COR-L47 (cell line): ENCODE measurements at places on chromosomes 6 and 20.

DNA sequence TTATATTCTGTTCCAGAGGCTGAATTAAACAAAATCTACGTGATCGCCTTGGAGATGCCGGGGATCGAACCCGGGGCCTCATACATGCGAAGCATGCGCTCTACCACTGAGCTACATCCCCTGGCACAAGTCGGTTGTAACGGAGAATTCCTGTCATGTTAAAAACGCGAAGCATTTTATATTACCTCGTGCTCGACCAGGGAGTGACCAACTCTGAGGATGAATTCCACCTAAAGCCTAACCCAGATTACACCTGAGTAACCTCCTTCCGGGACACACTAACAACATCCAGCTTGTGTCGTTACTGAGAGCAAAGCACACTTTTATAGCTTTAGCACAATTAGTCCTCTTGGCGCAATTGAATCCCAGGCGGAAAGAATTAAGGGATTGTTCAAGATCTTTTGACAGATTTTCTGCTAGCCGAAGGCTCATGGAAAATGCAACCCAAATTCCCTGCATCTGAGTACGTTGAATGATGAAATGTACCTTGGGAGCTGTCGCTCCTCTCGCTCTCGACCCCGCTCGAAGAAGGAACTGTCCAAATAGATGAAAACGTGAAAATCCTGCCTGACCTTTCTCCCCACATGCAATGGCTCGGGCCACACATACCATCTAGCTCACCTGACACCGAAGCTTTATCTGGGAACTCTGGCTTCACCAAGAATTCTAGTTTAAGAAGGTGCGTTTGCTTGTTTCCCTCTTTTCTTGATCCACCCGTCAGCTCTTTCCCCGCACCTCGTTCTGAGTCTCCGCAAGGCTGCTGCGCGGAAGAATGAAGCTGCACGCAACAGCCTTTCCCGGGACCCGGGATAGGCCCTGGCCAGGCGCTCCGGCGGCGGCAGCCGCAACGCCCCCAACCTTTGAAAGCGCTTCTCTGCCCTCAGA is 148.3 kb downstream of the GPX5 start:
- DNase-seq: peak; percentile 56

DNA sequence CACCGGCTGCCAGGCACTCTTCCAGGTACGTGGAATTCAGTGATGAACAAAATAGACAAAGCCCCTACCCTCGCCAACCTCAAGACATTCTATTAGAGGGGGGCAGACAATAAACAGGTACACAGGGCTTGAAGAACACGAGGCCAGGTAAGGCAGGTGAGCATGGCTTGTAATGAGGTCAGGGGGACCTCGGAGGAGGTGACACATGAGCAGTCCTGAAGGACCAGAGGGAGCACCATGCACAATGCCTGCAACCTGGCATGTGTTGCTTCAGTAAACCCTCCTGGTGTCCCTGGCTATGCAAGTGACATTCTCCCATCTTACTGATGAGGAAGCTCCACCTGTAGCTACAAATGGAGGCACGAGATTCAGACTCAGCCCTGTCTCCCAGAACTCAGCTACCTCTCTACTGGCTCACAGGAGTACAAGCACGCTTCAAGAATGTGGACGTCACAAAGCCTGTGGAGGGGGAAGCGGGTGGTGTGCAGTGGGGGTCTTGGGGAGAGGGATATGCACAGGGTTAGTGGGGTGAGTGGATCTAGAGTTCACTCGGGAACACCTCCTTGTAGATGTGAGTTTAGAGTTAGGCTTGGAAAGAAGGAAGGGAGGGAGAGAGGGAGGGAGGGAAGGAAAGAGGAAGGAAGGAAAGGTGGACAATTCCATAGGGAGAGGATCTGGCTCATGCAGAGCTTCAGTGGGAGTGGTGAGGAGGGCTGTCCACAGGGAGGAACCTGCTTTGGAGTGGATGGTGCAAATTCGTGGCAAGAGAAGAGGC is 7.6 kb upstream of the MAPK13 start:
- DNase-seq: no peak

DNA sequence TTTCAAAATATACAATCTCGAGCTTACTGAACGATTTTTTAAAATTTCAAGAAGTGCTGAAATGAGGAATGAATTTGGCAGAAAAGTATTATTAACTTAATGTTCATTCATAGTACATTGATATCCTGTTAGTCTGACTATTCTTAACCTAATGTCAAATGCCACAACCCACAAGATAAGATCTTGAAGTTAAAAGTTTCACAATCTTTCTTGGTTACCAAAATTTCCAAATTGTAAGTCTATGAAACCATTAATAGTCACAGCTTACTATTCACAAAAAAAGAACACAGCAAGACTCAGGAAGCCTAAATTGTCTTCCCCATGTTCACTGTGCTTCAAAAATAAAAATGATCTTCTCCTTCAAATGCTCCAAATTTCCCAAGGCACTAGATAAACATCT is 71.3 kb downstream of the HACE1 start:
- no peak for DNase-seq

DNA sequence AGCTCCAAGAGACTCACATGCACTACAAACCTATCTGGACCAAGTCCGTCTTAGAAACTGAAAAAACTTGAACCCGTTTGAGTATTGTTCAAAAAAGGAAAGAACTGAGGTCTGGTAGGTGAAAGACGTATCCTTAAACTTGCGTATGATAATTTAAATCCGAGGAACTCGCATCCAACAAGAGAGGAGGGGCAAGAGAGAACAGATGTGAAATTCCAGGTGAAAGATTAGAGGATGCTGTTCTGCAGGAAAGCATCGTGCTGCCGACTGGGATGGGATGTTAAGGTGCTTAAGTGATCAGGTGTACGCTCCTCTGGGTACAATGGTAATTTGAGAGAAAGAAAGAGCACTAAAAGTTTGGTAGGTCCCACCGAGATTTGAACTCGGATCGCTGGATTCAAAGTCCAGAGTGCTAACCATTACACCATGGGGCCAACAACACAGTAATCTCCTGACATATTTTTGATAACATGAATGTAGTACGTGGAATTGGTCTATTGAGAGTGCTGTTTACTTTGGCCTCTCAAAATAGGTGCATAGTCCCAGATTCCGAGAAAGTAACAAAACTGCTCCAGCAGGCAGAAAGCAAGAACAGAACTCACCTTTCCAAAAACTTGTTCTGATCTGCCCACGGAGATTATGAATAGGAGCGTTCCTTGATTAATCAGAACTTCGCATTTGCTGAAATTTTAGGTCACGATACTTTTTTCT is 53.5 kb upstream of the BTN3A2 start:
- peak; percentile 58 for DNase-seq

GRCh38 chr20:31915491-31916280 is 36.2 kb downstream of the PDRG1 start:
- no peak for DNase-seq
